ENCODE measurements at places on chromosomes 5 and 9.

- no peak for DNase-seq
Observed at GRCh38 chr5:142133330-142134206, 25.0 kb downstream of the NDFIP1 start.

DNA sequence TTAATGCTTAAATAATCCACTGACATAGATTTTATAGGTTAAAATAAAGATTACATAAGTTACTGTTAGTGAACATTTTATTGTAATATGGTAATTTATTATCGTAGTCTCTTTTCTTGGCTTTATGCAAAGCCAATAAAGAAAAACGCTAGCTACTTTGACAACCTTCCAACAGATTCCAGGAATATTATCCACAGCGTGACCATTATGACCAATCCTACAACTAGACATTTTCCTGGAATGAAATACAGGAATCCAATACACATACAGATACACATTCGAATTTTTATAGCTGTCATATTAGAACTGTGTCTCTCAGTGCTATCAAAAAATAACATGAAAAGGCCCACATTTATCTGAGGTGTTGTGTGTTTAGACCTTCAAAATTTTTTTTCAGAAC, 13.1 kb downstream of the RPS23 start:
- DNase-seq = no peak

DNA sequence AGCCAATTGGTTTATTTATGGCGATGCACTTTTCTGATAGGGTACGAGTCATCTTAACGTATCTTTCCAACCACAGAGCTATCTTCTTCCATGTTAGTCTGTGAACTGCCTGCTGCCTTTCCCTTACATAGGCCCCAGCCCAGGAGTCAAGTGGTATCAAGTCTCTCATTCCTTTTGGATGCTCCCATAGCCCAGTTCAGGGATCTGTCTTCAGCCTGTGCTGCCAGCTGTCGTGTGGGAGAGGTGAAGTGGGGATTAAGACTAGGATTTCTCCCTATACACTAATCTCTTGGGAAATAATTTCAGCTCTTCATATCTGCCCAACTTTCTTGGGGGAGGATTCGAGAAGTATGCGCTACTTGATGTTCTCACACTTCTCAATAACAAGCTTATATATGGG, 475.7 kb downstream of the EBF1 start:
- no peak for DNase-seq

DNA sequence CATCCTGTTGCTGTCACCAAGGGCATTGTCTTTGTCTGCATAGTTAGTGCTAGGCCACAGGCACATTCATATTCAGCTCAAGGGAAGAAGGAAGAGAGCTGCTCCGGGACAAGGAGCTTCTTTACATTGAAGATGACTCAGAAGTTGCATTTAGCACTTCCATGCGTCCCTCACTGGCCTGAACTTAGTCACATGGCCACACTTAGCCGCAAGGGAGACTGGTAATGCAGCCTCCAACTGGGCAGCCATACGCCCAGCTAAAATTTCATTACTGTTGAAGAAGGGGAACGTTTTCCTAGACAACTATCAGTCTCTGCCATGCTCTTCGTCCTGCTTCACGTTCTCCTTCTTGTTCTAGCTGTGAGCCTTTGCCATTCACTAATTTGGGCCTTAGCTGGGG, 20.0 kb downstream of the ACTL7B start:
- DNase-seq = no peak

DNA sequence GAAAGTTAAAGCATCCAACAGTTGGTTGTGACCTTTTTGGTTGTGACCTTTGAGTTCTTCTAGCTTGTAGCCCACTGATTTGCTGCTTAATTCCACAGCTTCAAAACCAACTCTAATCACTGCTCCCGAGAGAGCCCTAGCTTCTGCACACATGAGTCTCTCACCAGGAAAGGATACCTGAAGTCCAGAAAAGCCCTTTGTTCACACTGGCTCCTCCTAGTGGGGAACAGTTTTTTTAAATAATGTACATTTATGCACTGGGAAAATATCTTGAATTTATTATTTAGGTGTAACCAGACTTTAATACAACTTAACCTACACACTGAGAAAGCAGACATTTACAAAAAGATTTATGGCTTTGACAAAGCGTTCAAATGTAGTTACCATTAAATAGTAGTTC, 120.2 kb upstream of the CCDC152 start:
- DNase-seq = no peak

Data from activated naive CD4-positive, alpha-beta T cell treated with anti-CD3 and anti-CD28 coated beads, Interleukin-2, amount 50 U/mL, for 72 hours (primary cell).